ENCODE measurements at places on chromosomes 4 and X.

DNA sequence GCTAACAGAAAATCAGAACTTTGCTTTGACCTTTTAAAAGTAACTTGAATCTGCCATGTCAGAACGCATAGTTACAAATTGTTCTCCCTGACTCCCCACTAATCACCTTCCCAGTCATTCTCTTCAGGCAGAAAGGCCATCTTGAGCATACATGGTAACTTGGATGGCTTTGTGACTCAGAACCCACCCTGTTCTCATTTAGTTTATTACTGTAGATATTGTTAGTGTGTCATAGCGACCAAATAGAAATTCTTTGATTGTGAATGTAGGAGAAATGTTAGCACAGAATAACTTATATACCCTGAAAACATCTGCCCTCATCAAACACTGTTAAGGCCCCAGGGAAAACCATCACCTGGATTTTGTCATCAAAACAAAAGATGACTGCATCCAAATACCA, 382.0 kb downstream of the MAGEB5 start:
- no peak for DNase-seq

DNA sequence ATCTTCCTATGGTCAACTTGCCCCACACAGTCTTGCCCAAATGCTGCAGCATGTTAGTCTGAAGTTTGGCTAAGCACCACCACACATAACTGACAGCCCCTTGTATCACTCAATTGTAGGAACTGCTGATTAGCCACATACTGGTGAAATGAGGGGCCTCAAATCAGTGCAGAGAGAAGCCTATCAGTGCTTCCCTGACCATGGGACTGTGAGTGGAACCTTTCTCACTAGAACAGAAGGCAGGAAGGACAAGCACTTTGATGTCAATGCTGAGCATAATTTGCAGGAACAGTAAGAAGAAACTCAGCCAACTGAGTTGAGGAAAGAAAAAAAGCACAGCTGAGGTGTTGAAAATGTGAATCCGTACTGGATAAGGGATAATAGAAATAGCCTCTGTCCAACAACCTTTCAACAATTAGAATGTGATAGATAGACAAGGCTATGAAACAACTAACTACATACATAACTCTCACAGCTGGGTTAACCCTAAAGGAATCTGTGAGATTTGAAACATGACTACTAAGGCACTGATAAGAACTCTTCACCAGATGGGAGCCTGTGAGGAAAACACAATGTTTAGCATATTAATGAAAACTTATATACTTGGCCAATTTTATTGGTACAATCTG, 136.6 kb upstream of the SH3RF1 start:
- DNase-seq: no peak

DNA sequence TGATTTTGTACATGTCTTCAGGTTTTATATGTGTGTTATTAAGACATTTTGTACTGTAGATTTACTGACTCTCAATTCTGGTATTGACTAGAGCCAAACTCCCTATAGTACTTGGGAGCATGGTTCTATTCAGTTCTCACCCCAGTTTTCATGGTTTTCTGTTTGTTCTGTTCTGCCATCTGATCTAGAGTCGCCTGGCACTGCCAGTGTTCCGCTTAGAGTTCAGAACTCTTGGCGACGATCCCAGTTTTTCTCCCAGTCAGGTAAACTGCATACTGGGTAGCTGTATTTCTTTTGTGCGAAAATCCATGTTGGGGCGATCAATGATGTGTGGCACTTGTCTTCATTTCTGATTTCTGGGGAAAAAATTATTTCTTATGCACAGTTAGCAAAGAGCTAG, 78.0 kb downstream of the PHOX2B start:
- no peak for DNase-seq

GRCh38 chrX:7891928-7892327, 35.3 kb downstream of the PNPLA4 start:
- DNase-seq: no peak

- no peak for DNase-seq
These were observed at the start of the genes CSAG1 and MAGEA12 for GRCh38 chrX:152733261-152733975. Gene CSAG1, minus strand, starts transcription at chrX:152733721. Its CDS starts 1,261 bp downstream, at chrX:152732460. Gene MAGEA12, plus strand, starts transcription at chrX:152733757. Its CDS starts 2,405 bp downstream, at chrX:152736162.

DNA sequence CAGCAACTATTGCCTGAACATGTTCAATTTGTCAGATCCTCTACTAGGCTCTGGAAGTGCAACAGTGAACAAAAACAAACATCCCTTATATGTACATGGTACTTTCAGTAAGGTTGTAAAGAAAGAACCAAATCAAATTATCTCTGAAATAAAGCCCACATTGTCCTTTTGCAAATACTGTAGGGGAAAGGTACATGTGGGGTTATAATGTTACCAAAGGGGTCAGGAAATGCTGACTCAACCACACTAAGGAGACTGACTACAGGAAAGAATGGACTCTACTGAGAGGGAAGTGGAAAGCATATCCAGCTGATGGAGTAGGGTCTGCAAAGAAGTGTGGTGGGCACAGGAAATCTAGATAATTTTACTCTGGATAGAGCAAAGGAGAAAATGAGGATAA, 61.5 kb downstream of the PCDH18 start:
- DNase-seq: no peak

DNA sequence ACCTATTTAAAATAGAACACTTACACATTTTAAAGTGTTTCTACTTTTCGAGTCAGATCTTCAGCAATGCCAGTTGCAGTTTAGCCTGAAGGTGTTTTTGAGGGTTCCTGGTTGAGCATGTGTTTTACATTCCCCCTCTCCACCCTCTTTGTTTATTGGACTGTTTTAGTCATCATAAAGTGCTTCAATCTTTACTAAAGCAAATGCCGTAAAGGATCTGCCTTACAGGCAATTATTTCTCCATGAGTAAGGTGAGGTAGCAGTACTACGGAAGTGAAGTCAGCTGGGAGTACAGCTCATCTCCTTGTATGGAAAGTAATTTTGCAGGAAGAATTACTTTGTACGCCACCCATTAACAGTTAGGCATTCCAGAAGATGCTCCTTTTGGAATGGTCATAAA, 36.9 kb downstream of the PDLIM5 start:
- peak; percentile 88 for DNase-seq

DNA sequence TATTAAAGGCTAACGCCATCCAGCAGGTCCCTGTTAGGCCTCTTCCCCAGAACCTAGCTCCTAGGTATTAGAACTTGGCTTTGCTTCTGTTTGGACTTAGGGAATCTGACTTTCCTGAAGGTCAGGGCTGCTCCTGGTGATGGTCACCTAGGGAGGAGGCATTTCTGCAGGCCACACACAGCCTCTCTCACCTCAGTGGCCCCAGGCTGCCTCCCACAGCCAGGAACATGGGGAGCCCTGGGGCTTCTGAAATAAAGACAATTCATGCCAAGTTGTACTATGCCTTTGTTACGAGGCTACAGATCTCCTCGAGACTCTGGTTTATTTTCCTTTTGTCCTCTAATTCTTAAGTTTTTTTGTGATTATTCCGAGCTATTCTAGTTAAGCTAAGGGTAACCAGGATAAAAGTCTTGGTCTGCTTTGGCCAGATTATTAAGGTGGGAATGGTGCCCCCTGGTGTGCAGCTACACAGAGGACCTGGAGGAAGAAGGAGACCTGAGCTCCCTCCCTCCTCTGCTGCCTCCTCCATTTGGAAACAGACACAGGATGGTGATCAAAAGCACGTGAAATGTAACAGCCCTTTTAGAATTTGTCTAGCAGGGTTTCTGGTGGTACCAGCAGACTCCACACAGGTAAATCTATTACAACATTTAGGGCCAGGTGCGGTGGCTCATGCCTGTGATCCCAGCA, 131.0 kb downstream of the DCLK2 start:
- DNase-seq: peak; percentile 37

GRCh38 chr4:159607809-159608208, 504.9 kb downstream of the RAPGEF2 start:
- DNase-seq: no peak

GRCh38 chr4:8649631-8650361, 57.2 kb downstream of the CPZ start:
- DNase-seq: no peak

- DNase-seq: no peak
These were observed 134.7 kb downstream of the PDE5A start for GRCh38 chr4:119493886-119494285.

GRCh38 chrX:147522981-147523380, 388.7 kb upstream of the FMR1 start:
- DNase-seq: no peak

DNA sequence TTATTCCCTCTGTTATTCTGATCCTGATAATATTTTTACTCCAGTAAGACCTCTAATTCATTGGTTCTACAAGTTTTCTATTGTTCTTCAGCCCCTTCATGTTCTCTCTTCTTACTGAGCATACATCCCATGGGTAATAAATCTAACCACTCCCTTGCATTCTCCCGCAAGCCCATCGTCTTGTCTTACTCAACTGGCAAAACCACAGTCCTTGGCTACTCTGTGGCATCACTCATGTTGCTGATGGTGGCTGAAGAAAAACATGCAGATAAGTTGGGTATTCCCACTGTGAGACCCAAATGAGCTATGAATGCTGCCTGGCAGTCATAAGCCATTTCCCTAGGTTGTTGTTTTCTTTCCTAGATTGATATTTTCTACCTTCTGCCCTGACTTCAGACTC, 402.2 kb upstream of the AADAT start:
- no peak for DNase-seq

DNA sequence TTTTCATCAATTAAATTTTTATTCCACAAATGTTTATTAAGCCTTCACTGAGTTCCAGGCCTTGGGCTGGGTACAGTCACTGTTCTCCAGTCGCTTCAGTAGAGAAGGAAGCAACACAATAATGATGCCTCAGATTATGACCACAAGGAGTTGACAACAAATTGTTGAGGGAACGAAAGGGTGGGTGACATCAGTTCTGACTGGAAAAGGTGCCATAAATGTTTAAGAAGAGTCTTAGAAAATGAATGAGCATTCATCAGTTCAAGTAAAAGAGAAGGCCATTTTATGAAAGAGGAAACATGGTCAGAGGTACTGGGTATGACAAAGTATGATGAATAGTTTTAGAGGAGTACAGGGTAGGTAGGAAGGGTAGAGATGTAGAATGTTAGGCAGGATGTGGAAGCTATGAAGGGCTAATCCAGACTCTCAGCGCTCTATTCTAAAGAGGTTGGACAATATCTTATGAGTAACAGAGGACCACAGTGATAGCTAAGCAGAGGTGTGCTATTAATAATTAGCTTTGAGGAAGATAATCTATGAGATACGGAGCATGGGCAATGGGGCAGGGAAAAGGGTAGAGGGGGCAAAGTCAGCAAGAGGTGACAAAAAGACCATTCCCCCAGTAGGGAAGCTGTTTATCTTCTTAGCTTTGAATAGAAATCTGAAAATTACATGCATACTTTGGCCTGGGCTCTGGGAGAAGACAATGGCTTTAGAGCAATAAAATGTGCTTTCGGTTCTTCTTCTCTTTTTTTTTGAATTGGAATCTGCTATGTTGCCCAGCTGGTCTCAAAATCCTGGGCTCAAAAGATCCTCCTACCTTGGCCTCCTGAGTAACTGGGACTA, 20.4 kb downstream of the AFP start:
- no peak for DNase-seq

- no peak for DNase-seq
These were observed 15.9 kb downstream of the PLAC1 start for GRCh38 chrX:134642386-134642785.

- no peak for DNase-seq
These were observed 185.6 kb downstream of the SLC7A11 start for GRCh38 chr4:138056541-138056940.

DNA sequence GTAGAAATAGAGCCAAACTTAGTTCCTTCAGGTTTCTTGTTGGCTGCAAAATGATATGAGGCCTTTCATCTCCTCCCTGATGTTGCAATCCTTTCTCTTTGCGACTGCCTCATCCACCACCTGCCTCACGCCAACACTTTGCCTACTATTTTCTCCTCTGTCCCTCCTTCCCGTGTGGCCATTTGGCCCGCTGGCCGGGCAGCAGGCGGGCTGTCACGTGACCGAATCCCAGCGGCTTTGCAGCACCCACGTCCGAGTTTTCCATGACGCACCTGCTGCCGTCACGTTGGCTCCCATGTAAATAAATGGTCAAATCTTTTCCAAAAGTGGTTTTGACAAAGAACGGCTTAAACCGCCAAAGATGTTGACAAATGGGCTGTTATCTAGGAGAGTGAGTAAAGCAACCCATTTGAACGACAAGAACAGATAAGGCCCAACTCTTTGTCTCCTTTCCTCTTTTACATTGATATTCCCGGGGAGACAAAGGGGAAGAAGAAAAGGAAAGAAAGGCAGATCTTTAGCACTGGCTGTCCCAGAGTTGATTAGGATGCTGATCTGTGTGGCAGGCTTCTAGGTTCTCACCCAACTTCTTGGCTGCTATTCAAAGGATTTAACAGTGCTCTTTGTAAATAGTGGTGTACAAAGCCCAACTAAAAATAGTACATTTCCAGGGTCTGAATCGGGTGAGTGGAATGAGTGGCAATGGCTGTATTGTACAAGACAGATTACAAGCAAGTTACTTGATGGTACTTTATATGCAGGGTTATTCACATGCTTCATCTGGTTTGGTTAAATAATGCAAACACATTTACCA, 174.2 kb upstream of the JADE1 start:
- DNase-seq: no peak

GRCh38 chr4:70002507-70002906, 6.7 kb downstream of the STATH start:
- no peak for DNase-seq

GRCh38 chr4:99593781-99594641, 19.4 kb downstream of the MTTP start:
- DNase-seq: no peak

GRCh38 chr4:184534511-184535391, 60.4 kb upstream of the IRF2 start:
- no peak for DNase-seq

- DNase-seq: no peak
These were observed 305.8 kb downstream of the PPARGC1A start for GRCh38 chr4:23584024-23584423.

- DNase-seq: no peak
These were observed 304 bp upstream of the SPIN2A start for GRCh38 chrX:57137501-57137900.

DNA sequence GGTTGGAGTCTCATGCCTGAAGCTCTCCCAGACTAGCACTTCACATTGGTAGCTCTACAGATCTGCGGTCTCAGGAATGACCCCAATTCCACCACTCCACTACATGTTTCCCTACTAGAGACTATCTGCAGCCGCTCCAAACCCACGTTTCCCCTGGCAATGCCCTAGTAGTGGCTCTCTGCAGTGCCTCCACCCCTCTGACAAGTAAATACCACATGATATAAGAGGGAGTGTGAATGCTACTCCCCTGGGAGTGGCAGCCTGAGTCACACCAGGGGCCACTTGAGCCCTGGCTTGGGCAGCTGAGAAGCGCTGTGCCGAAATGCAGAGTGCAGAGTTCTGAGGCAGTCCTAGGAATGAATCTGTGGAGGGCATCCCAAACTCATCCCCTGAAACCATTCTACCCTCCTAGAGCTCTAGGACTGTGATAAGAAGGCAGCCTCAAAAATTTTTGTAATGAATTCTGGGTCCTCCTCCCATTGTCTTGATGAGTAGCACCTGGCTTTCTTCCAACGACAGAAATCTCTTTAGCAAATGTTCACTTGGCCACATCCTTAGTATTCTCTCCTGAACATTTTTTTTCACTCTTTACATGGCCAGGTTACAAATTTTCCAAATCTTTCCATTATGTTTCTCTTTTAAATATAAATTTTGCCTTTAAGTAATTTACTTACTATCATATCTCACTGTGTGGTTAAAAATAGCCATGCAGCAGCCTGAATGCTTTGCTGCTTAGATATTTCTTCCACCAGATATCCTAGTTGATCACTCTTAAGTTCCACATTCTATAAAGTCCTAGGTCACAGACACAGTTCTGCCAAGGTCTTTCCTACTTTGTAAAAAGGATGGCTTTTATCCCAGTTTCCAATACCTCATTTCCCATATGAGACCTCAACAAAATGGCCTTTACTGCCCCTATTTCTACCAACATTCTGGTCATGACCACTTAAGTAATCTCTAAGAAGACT, 160.2 kb upstream of the CPEB2 start:
- DNase-seq: no peak

Measured in HFF-Myc (cell line).